ENCODE measurements at places on chromosomes 7 and 10.

DNA sequence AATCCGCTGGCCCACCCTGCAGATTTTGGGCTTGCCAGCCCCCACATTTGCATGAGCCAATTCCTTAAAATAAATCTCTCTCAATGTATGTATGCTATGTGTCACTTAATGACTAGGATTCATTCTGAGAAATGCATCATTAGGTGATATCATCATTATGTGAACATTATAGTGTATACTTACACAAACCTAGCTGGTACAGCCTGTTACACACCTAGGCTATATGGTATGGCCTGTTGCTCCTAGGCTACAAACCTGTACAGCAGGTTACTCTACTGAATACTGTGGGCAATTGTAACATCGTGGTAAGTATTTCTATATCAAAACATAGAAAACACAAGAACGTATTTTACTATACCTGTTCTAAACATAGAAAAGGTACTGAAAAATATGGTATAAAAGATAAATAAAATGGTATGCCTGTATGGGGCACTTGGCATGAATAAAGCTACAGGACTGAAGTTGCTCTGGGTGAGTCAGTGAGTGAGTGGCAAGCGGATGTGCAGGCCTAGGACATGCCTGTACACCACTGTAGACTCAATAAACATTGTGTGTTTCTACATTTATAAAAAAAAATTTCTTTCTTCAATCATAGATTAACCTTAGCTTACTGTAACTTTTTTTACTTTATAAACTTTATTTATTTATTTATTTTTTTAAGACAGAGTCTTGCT is 135.9 kb downstream of the ABCA13 start:
- no peak for DNase-seq
- no peaks in the 10 kb centered on the region for H3K27me3 ChIP-seq
- no peaks in the 10 kb centered on the region for H3K36me3 ChIP-seq
- no peaks in the 10 kb centered on the region for H3K4me1 ChIP-seq
- no peak overlapping the region for H3K27ac ChIP-seq

DNA sequence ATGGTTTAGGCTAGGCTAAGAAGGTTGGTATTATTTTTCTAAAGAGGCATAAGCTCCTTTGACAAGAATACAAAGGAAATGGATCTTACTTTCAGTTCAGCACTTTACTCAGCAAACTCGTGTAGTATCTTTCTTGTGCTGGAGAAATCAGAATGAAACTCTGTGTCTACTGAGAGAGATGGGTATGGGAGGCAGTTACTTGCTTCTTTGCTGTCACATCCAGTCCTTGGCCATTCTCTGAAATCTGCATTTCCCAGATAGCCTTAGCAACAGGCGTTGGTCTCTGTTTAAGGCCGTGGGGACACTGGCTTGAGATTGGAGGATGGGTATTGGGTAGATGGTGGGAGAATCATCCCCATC is 180.5 kb downstream of the NRP1 start:
- H3K4me3 ChIP-seq: no peak overlapping the region
- H3K27ac ChIP-seq: no peak overlapping the region
- no peaks in the 10 kb centered on the region for H3K27me3 ChIP-seq
- peaks cover 24% of the 10 kb centered on the region for H3K4me1 ChIP-seq
- no peak for DNase-seq

DNA sequence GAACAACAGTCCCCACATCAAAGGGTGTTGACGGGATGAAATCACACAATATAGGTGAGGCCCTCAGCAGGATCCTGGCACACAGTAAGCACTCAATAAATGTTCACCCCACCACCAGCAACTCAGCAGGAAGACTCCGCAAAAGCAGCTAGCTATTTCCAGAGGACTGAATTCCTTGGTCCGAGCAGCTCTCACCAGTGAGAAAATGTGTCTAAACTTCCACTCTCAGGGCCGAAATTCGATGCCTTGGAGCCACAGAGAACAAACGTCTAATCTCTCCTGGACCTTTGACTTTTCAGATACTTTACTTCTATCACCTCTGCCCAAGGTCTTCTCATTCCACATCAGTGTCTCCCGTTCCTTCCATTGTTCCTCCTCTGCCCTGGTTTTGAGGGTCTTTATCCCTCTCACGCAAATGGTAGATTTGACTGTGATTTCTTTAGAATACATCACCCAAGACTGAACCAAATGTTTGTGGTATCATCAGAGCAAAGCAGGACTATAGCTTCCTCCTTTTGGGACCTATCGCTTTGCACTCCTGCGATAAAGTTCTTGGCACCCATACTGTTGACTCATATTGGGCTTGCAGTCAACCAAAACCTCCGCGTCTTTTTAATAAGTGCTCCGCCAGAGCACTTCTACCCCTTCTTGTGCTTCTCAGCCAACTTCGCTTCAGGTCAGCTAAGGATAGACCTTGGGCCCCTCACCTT is 903 bp upstream of the NT5C2 start:
- DNase-seq: peak; percentile 47
- no peaks in the 10 kb centered on the region for H3K36me3 ChIP-seq
- H3K27me3 ChIP-seq: no peaks in the 10 kb centered on the region
- peak overlapping the region; percentile 34 for H3K4me3 ChIP-seq

DNA sequence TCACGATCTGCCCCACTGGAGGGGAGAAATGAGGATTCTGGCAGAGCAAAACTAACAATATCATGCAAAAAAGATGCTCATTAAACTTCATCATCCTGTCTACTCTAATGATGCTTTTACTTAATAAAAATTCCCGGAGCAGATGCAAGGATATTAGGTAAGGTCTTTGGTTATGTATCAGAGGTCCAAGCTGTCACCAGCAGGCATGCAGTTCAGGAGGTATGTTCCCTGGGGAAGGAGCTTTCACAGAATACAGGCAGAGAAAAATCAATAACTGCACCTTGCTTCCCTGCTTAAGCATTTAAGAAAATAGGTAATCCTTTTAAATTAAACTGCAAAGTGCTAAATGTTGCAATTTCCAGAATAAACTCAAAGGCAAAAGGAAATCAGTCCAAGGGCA is 81.6 kb upstream of the C1QL3 start:
- no peaks in the 10 kb centered on the region for H3K4me1 ChIP-seq
- DNase-seq: no peak
- no peak overlapping the region for H3K27ac ChIP-seq
- no peaks in the 10 kb centered on the region for H3K27me3 ChIP-seq
- H3K4me3 ChIP-seq: no peak overlapping the region

GRCh38 chr10:77855404-77856155 is 71.0 kb downstream of the DLG5 start:
- no peaks in the 10 kb centered on the region for H3K27me3 ChIP-seq
- H3K4me1 ChIP-seq: no peaks in the 10 kb centered on the region
- no peak for DNase-seq

DNA sequence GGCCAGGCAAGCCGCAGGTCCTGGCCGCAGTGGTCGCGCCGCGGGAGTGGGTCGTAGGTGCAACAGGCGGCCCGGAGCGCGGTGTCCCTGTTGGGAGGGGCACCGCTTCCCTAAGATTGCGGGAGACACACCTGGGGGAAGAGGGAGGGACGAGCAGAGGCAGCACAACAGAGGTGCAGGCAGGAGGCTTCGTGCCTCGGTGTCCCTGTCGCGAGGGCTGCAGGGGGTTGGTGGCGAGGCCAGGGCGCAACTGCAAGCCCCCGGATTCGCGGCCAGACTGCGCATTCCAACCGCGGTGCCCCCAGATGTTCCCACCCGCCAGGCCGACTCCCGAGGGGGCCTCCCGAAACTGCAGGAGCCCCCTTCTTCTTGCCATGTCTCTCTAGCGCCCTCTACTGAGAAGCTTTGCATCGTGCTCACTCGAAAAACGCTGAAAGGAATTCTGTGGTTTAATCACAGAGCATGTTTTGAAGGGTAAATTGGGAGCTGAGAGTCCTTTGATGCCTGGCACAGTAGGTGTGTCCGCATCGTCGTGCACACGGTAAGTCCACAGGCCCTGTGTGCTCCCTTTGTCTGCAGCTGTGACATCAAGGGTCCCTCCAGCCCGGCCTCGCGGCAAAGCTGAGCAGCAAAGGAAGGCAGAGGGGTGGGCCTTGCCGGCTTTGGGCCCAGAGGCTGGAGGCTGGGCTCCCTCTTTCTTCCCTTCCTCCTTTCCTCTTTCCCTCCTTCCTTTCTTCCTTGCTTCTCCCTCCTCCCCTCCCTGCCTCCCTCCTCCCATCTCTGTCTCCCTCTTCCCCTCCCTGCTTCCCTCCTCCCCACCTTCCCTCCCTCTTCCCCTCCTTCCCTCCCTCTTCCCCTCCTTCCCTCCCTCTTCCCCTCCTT is 6.2 kb upstream of the MBL2 start:
- no peaks in the 10 kb centered on the region for H3K4me1 ChIP-seq
- no peak overlapping the region for H3K4me3 ChIP-seq
- no peaks in the 10 kb centered on the region for H3K36me3 ChIP-seq
- peak; percentile 24 for DNase-seq
- H3K27me3 ChIP-seq: no peaks in the 10 kb centered on the region

DNA sequence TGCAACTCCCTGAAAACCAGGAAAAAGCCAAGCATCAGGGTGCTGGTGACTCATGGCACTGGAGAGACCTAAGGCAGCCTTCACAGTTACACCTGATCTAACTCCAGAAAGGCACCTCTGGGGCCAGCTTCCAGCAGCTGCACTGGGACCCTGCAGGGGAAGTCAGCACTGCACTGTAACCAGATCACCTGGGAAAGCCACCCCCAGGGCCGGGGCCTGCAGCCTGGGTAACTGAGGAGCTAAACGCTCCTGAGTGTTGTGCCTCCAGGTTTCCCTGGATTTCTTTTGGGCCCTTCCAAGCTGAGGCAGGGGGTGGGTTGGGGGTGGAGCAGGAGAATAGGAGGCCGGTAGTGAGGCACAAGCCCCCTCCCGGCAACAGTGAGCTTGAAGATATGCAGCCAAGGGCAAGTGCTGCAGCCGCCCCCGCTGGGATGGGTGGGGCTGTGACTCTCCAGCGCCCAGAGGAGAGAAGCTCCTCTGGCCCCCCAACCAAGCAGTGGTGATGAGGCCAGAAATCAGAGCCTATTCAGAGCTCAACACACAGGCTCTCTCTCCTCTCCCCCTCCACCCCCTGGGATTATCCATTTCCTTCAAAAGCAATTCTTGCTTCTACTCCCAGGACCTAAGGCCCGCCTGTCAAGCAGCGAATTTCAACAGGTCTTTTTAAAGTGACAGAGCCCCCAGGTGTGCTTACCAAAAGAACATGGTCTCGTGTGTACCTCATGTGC is 2.6 kb downstream of the CXCL12 start:
- no peak for DNase-seq
- H3K4me1 ChIP-seq: no peaks in the 10 kb centered on the region
- no peak overlapping the region for H3K27ac ChIP-seq

DNA sequence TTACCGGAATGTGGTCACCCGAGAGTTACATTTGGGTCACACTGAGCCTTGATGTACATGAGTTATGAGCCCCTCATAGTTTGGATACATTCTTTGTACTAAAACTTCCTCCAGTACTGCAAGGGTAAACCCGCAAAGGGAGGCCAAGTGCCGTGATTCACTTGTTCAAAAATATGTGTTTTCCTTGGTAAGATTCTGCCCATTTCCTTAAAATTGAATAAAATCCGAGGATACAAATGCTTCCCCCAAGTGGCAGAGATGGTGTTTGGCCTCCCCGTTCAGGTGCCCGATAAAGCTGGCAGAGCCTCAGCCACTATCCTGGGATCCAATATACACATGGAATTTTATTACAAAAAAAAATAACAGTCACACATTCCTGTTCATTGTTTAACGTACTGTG is 268.3 kb downstream of the DIP2C start:
- no peaks in the 10 kb centered on the region for H3K27me3 ChIP-seq
- H3K36me3 ChIP-seq: no peaks in the 10 kb centered on the region
- H3K4me3 ChIP-seq: no peak overlapping the region
- DNase-seq: no peak
- peaks cover 6% of the 10 kb centered on the region for H3K4me1 ChIP-seq

- no peak overlapping the region for H3K27ac ChIP-seq
- H3K4me1 ChIP-seq: no peaks in the 10 kb centered on the region
- no peak for DNase-seq
Measured at GRCh38 chr7:127226685-127227374, 25.9 kb downstream of the GRM8 start.

- H3K27ac ChIP-seq: no peak overlapping the region
- H3K4me3 ChIP-seq: no peak overlapping the region
- no peaks in the 10 kb centered on the region for H3K36me3 ChIP-seq
- H3K27me3 ChIP-seq: no peaks in the 10 kb centered on the region
Measured at GRCh38 chr10:110432084-110432483, 65.6 kb upstream of the DUSP5 start.

DNA sequence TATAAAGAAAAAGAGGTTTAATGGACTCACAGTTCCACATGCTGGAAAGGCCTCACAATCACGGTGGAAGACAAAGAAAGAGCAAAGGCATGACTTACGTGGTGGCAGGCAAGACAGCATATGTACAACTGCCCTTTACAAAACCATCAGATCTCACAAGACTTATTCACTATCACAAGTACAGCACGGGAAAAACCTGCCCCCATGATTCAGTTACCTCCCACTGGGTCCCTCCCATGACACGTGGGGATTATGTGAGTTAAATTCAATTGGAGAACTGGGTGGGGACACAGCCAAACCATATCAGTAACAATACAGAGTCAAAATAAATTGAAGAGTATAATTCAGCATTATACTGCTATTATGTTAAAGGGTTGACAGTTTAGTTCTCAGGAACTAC is 37.8 kb downstream of the RNLS start:
- no peaks in the 10 kb centered on the region for H3K36me3 ChIP-seq
- no peak overlapping the region for H3K4me3 ChIP-seq
- no peaks in the 10 kb centered on the region for H3K4me1 ChIP-seq
- DNase-seq: no peak
- H3K27me3 ChIP-seq: no peaks in the 10 kb centered on the region
- no peak overlapping the region for H3K27ac ChIP-seq

- no peak overlapping the region for H3K27ac ChIP-seq
- no peak overlapping the region for H3K4me3 ChIP-seq
- H3K27me3 ChIP-seq: no peaks in the 10 kb centered on the region
- no peaks in the 10 kb centered on the region for H3K36me3 ChIP-seq
- no peak for DNase-seq
Measured at GRCh38 chr7:133504825-133505224, 251.9 kb downstream of the EXOC4 start.

DNA sequence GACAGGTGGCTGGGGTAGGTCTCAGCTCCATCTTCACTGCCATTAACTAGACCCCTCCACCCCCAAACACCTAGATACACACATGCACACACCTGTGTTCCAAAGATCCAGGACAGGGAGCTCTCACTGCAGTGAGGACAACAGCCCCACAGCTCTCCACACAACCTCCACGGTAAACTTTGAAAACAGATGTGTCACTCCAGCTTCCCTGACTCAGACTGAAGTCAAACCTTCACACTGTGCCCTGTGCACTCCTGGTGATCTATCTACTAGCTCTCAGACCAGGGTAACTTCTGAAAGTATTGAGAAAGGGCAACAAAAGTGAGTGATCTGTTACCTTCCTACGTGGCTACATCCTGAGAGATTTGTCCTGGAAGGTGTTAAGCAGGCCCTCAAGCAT is 519.8 kb downstream of the XPNPEP1 start:
- H3K36me3 ChIP-seq: no peaks in the 10 kb centered on the region
- no peaks in the 10 kb centered on the region for H3K4me1 ChIP-seq
- H3K4me3 ChIP-seq: no peak overlapping the region
- H3K27ac ChIP-seq: no peak overlapping the region
- no peaks in the 10 kb centered on the region for H3K27me3 ChIP-seq
- no peak for DNase-seq

GRCh38 chr10:8069108-8069507 is 14.6 kb downstream of the GATA3 start:
- no peak overlapping the region for H3K27ac ChIP-seq
- DNase-seq: no peak
- no peaks in the 10 kb centered on the region for H3K36me3 ChIP-seq
- H3K27me3 ChIP-seq: no peaks in the 10 kb centered on the region

- no peaks in the 10 kb centered on the region for H3K36me3 ChIP-seq
- H3K4me3 ChIP-seq: no peak overlapping the region
- peaks cover 13% of the 10 kb centered on the region for H3K4me1 ChIP-seq
- H3K27me3 ChIP-seq: no peaks in the 10 kb centered on the region
- peak; percentile 59 for DNase-seq
Measured at GRCh38 chr7:47361746-47362215, 220.1 kb downstream of the TNS3 start.
